CD4-positive, alpha-beta T cell treated with Interferon alpha-2 for 1 hour (primary cell): ENCODE measurements at places on chromosomes 7 and 10.

- no peak for DNase-seq
Observed at GRCh38 chr7:100080907-100081534, 502 bp downstream of the ZNF3 start.

- DNase-seq = no peak
Observed at GRCh38 chr7:103637094-103637493, 191.1 kb upstream of the SLC26A5 start.

- no peak for DNase-seq
Observed at GRCh38 chr7:10266976-10267375, 706.7 kb upstream of the PHF14 start.

DNA sequence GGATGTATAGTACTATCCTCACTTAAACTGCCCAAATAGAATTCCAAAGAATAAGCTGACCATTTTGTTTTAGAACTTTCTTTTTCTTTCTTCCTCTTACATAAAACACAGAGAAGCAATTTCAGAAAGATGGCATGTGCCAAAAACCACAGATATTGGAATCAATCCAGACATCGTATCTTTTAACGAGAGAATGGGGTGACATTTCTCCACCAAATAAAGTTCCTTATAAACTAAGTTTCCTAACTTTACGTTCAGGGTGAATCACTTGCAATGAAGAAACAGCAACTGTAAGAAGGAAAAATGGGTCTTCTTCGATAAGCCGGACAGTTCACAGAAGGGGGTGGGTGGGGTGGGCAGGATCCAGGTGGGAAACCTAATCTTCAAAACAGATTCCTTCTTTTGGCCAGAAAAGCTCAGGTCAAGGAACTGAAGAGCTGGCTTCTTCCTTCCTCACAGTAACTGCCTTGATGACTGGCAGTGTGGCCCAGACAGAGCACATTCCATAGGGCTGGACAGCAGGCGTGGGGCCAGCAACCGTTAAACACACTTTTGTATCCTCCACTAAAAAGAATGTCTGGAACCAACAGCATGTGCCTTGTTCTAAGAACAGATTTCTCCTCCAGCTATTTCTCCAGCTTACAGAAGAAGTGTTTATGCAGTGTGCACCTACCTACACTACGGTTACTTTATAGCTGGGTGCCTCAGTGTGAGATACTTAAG is 31.5 kb downstream of the CREB3L2 start:
- no peak for DNase-seq

DNA sequence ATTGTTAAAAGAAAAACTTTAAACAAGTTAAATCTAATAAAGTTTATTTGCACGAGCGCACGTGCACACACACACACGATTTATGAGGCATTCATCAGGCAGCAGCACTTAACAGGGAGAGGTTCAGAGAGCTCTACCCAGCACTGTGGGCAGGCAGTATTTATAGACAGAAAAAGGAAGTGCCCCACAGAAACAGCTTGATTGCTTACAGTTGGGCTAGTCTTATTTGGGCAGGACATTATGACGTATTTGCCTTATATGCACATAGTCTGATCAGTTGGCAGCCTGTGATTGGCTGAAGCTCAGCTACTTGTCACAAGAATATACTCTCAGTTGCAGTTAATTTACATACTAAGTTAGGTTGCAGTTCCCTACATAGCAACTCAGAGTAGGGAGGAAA is 1.2 kb upstream of the SDHAF3 start:
- DNase-seq = peak; percentile 71

DNA sequence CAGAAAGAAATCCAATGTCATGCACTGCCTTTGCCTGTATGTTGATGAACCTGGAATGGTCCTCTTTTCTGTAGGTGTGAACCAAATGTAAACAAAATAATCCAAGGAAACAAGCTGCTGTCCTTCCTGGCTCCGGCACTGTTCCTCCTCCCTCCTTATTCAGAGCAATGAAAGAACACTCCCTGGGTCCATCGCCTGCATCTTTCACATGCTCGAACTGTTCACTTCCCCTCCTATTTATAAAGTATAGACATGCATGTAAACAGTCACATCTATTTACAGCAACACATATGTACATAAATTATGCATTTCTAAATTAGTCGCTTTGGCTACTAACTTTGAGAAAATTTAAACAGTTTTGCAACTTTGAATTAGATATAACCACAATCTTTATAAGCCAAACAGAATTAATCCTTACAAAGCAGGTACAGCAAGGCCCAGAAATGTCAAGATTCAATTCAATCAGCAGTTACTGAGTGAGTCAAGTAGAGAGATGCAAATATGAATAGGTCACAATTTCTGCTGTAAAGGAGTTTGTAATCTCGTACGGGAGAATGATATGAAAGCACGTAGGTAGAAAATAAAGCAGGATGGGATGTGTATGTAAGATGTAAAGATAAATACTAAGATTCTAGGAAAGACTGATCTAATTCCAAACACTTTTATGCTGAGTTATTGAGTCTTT is 162.6 kb downstream of the PIP4K2A start:
- no peak for DNase-seq

DNA sequence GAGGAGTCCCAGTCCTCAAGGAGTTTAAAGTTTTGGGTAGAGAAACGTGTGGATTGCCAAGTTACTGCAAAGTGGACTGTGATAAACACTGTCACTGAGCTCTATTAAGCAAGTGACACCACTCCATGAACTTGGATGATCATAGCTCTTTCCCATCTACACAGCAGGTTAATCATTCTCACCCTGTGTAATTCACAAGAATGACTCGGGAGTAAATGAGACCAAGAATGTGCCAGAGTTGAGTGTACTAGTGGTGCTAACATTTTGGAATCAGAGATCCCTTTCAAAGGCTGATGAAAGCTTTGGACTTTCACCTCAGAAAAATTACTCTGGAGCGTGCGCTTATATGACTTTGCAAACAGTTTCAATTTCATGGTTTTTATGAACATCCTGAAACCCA is 80.8 kb downstream of the RBM20 start:
- no peak for DNase-seq

DNA sequence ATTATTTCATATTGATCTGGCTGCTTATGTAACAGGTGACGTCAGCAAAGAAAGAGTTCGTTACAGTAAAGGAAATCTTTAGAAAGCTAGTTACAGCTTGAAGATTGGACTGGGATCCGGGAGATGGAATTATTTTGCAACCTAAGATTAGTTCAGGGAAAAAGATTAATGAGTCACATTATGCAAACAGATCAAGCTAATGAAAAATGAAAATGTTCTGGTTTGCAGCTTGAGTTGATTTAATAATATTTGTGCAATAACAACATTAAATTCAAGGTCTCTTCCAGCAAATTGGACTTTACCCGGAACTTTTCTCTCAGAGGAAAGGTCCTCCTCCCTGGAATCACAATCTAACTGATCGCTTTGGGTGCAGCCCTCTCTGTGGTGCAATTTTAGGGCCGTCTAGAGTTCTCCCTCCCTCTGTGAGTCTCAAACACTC is 119.5 kb downstream of the OTUD1 start:
- DNase-seq = no peak

- no peak for DNase-seq
Observed at GRCh38 chr7:4173615-4174014, 508.5 kb upstream of the FOXK1 start.

- DNase-seq = no peak
Observed at GRCh38 chr7:25617214-25617613, 388.9 kb upstream of the NPVF start.

GRCh38 chr7:159204664-159205063 is 60.0 kb upstream of the VIPR2 start:
- no peak for DNase-seq

DNA sequence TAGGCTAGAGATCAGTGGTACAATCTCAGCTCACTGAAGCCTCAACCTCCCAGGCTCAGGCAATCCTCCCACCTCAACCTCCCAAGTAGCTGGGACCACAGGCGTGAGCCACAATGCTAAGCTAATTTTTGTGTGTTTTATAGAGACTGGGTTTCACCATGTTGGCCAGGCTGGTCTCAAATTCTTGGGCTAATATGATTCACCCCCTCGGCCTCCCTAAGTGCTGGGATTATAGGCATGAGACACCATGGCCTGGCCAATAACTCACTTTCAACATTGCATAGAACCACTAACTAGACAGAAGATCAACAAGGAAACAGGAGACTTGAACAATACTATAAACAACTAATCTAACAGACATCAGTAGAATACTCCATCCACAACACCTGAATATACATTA is 191.7 kb downstream of the LRRN3 start:
- DNase-seq = no peak

- peak; percentile 23 for DNase-seq
Observed at GRCh38 chr7:77727936-77728701, 31.9 kb downstream of the RSBN1L start.

- DNase-seq = no peak
Observed at GRCh38 chr10:62084451-62084850, 183.0 kb downstream of the ARID5B start.

DNA sequence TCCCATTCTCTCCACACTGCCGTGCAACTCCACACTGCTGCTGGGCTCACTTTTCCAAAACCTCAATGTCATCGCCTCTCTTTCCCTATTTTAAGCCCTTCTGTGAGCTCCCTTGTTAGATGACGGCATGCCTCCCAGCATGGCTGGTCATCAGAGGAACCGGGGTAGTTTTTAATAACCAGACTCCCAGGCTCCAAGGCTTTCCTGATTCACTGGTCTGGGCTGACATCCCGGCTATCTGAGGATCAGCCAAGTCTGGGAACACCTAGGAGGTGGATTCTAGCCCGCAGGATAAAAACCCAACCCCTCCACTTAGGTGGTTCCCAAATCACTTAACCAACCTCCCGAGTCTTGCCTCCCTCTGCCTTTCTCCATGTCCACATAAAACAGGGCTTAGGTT is 295.4 kb upstream of the FZD8 start:
- no peak for DNase-seq

- no peak for DNase-seq
Observed at GRCh38 chr10:87054373-87055295, 34.5 kb downstream of the FAM25A start.

GRCh38 chr10:133201948-133202725 is 27.9 kb upstream of the UTF1 start:
- no peak for DNase-seq

- DNase-seq = no peak
Observed at GRCh38 chr10:108735380-108735779, 1187.9 kb downstream of the XPNPEP1 start.

- no peak for DNase-seq
Observed at GRCh38 chr10:9222917-9223316, 1168.4 kb downstream of the GATA3 start.

DNA sequence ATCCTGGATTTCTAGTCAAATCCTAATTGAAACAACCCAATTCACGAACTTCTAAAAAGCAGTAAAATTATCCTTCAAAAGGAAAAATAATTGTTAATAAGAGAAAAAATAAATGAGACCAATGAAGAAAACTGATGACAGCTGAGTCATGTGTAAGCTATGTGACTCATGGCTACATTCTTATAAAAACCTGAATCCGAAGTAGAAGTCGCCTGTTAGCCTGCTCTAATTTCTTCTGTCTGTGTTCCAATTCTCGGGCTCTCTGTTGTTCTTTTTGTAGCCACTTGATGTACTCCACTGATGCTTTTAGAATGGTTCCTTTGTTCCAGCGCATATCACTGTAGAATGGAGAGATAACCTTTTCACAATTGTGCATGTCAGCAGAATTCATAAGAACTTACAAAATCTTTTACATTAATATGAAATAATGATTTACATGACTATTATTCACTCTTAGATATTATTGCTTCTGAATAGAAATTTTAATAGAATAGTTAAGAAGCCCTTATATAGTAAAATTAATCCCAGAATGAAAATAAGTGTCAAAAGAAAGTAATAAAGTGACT is 88.8 kb downstream of the TFEC start:
- no peak for DNase-seq

GRCh38 chr10:69379800-69380199 is 36.9 kb downstream of the TACR2 start:
- no peak for DNase-seq

DNA sequence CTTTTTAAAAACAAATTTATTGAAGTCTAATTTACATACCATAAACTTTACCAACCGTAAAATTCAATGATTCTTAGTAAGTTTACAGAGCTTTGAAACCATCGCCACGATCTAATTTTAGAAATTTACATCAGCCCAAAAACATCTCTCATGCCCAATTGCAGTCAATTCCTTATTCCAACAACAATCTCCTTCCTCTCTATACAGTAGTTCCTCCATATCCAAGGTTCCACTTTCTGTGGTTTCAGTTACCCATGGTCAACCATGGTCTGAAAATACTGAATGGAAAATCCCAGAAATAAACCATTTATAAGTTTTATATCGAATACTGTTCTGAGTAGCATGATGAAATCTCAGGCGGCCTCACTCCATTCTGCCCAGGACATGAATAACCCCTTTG is 183.4 kb upstream of the ADCY1 start:
- no peak for DNase-seq

- DNase-seq = no peak
Observed at GRCh38 chr7:67496589-67496988, 500.0 kb downstream of the TYW1 start.

DNA sequence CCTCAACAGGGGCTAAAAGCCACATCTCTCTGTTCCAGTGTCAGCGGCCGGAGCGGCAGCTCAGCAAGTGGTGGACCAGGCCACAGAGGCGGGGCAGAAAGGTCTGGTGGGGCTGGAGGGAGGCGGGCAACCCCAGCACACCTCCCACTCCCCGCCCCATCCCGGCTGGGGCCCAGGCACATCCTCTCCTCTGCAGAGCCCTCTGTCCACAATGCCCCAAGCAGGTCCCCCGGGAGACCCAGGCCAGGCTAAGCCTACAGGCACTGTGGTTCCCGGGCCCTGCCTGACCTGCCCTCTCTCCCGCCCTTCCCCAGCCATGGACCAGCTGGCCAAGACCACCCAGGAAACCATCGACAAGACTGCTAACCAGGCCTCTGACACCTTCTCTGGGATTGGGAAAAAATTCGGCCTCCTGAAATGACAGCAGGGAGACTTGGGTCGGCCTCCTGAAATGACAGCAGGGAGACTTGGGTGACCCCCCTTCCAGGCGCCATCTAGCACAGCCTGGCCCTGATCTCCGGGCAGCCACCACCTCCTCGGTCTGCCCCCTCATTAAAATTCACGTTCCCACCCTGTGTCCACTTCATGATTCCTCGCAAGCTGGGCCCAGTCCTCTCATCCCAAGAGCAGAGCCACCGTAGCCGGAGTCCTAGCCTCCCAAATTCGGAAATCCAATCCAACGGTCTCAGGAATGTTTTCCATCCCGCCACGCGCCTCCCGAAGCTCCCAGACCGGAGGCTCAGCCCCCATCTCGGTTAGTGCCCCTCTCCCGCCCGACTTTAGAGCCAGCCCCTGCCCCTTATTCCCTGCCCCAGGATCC is 2.1 kb downstream of the ADIRF start:
- peak; percentile 11 for DNase-seq

DNA sequence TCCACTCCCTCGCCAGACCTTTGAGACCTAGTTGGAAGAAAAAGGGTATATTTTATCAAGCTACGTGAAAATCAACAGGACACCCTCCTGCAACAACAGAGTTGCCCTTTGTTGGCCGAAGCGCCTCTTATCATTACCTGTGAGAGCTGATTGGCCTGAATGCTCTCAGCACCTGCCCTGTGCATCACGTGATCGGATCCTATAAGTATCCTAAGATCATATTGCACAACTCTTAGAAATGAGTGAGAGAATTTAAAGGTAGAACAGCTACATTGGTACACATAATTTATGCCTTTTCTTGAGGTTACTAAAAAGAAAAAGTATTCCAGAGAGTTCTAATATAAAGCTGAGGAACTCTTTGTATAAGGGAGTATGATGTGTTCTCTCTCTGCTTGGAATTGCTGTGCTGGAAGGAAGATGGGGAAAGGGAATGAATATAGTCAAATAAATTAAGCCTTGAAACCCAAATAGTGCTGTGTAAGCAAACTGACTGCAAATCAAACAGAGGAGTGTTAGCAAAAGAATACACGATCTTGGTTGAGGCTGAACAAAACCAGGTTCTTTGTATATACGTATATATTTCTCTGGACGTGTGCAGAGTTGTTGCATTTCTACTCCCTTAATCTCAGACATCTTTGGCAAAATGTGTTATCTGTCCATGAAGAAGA is 69.3 kb downstream of the LRRC4 start:
- no peak for DNase-seq
